Thymus (tissue), 14 donors: ENCODE measurements at places on chromosomes 16 and 17. TPM values are rescaled to one million over a fixed set of nuclear protein-coding genes. Genes with fewer than 3 reads are reported as not detected.

Gene SLC16A13
- 0.42 TPM for total RNA-seq

Gene ARMC5
- total RNA-seq = 8.2 TPM

Gene SCNN1G
- 0.61 TPM for total RNA-seq

Gene GLYR1
- 36.4 TPM for total RNA-seq

Gene TAOK2
- total RNA-seq = 18.5 TPM

Gene GNG13
- total RNA-seq = not detected

Gene KRT40
- 0.09 TPM for total RNA-seq

Gene TPSB2
- total RNA-seq = 0.71 TPM

DNA sequence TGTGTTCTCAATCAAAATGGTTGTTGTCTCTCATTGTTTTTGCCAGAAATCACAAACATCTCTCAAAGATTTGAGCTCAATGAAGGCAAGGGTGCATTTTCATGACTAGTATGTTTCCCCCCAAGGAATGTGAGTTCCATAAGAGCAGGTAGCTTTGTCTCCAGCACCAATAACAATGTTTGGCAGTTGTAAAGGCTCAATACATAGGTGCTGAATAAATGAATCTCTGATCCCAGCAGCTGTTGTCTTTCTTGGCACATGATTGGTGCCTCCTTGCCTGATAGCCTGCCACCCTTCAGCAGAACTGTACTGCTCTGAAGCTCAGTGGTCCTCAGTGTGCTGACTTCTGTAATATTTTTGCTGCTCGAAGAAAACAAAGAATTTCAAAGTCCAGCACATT, 103.1 kb upstream of the CDH11 start:
- H3K4me3 ChIP-seq = no peak overlapping the region
- no peaks in the 10 kb centered on the region for H3K27me3 ChIP-seq
- DNase-seq = no peak
- no peak overlapping the region for H3K27ac ChIP-seq

GRCh38 chr17:43952351-43952723, 1.4 kb downstream of the PYY start:
- no peak overlapping the region for H3K4me3 ChIP-seq
- DNase-seq = no peak
- H3K27me3 ChIP-seq = peaks cover 74% of the 10 kb centered on the region
- H3K27ac ChIP-seq = no peak overlapping the region
- no peaks in the 10 kb centered on the region for H3K36me3 ChIP-seq

- peaks cover 13% of the 10 kb centered on the region for H3K27me3 ChIP-seq
- no peak overlapping the region for H3K4me3 ChIP-seq
- H3K27ac ChIP-seq = no peak overlapping the region
- H3K36me3 ChIP-seq = no peaks in the 10 kb centered on the region
- peaks cover 14% of the 10 kb centered on the region for H3K4me1 ChIP-seq
Observed at GRCh38 chr17:80029258-80029974, 6.3 kb downstream of the TBC1D16 start.

GRCh38 chr16:29806099-29806579, at the start of gene MAZ:
Gene MAZ (plus strand): TSS chr16:29806529. CDS start chr16:29806702, 173 bp downstream.
- peaks cover 75% of the 10 kb centered on the region for H3K36me3 ChIP-seq
- no peak for DNase-seq
- peak within 1 kb of the TSS; percentile 80 for H3K4me3 ChIP-seq

- H3K27me3 ChIP-seq = peaks cover 15% of the 10 kb centered on the region
- no peak for DNase-seq
- H3K4me3 ChIP-seq = peak overlapping the region; percentile 97
- H3K4me1 ChIP-seq = peaks cover 20% of the 10 kb centered on the region
Observed at GRCh38 chr17:42743595-42744282, 1.1 kb downstream of the EZH1 start.

- peak overlapping the region; percentile 98 for H3K27ac ChIP-seq
- H3K4me1 ChIP-seq = peaks cover 80% of the 10 kb centered on the region
Observed at GRCh38 chr16:89122322-89122851, 28.7 kb downstream of the ACSF3 start.

GRCh38 chr16:50573279-50573678, 25.1 kb downstream of the NKD1 start:
- no peak overlapping the region for H3K27ac ChIP-seq
- H3K4me1 ChIP-seq = no peaks in the 10 kb centered on the region
- DNase-seq = no peak
- H3K27me3 ChIP-seq = no peaks in the 10 kb centered on the region

GRCh38 chr16:82042144-82042543, 7.1 kb downstream of the HSD17B2 start:
- no peak overlapping the region for H3K4me3 ChIP-seq
- no peaks in the 10 kb centered on the region for H3K36me3 ChIP-seq
- H3K27ac ChIP-seq = no peak overlapping the region
- no peaks in the 10 kb centered on the region for H3K4me1 ChIP-seq

DNA sequence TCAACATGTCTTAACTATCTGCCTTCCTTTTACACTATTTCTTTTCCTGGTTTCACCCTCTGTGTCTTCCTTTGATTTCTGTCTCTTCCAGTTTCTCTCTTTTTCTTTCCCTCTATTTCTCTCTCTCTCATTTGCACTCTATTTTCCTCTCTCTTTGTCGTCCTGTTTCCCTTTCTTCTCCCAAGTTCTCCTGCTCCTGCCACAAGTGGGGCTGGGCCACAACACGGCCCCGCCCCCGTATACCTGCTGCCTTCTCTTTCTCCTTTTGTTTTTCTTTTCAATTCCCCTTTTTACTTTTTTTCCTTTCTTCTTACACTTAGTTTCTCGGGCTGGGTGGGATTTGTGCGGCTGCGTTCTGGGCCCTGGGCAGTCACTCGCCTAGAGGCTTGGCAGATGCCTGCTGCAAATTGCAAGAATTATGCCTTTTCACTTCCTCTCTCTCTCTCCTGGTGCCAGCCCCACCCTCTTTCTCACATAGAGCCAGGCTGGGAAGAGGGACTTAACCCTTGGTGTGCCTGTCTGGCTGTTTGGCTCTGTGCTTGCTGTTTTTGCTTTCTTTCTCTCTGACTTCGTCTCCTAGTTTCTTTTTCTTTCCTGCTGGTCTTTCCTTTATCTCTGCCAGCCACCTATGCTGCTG, 2139.4 kb downstream of the TP53TG3F start:
- H3K27ac ChIP-seq = no peak overlapping the region
- no peaks in the 10 kb centered on the region for H3K36me3 ChIP-seq
- H3K4me3 ChIP-seq = no peak overlapping the region
- DNase-seq = no peak

- DNase-seq = peak; percentile 84
- no peaks in the 10 kb centered on the region for H3K27me3 ChIP-seq
- peak overlapping the region; percentile 95 for H3K27ac ChIP-seq
- peak overlapping the region; percentile 87 for H3K4me3 ChIP-seq
Observed at GRCh38 chr17:7887038-7887481, 1.5 kb upstream of the CHD3 start.

GRCh38 chr16:89687092-89687940, 827 bp downstream of the CDK10 start:
- DNase-seq = no peak
- H3K36me3 ChIP-seq = peaks cover 25% of the 10 kb centered on the region
- H3K27me3 ChIP-seq = no peaks in the 10 kb centered on the region

DNA sequence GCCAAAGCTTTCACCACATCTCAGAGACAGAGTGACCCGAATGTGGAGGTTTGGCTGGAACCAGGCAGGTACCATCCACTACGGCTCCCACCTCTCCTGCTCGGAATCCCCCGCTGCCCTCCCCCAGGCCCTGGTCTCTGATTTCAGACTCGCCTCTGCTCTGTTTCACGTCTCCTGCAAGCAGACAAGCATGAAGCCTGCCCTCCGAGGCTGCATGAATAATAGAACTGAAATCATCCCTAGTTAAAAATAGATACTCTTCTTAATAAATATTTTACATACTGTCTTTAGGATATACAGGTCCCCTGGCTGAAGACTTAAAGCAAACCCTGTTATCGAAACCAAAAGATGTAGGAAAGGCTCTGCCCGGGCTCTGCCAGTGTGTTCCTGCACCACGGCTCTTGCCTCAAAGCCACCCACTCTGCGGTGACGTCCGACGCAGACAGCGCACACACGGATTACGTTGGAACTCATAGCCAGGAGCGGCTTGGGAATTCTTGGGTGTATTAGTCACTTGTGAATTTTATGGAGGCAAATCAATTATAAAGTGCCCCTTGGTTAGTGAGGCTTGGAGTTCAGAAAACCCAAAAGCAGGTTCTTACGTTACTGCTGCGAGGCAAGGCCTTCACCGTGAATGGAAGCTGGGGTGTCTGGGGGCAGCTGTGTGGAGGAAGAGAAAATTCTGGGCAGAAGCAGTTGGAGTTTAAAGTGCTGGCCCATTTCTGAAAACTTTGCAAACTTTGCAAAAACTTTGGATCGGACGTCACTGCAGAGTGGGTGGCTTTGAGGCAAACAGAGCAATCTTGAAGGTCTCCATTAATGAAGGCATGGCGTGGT, 25.6 kb upstream of the NPTX1 start:
- H3K4me3 ChIP-seq = no peak overlapping the region
- H3K4me1 ChIP-seq = no peaks in the 10 kb centered on the region
- H3K27me3 ChIP-seq = peaks cover 62% of the 10 kb centered on the region
- no peak for DNase-seq

- DNase-seq = peak; percentile 80
- H3K27ac ChIP-seq = no peak overlapping the region
- peaks cover 79% of the 10 kb centered on the region for H3K4me1 ChIP-seq
- H3K36me3 ChIP-seq = no peaks in the 10 kb centered on the region
- H3K4me3 ChIP-seq = no peak overlapping the region
Observed at GRCh38 chr16:84511180-84511800, 6.8 kb upstream of the MEAK7 start.

DNA sequence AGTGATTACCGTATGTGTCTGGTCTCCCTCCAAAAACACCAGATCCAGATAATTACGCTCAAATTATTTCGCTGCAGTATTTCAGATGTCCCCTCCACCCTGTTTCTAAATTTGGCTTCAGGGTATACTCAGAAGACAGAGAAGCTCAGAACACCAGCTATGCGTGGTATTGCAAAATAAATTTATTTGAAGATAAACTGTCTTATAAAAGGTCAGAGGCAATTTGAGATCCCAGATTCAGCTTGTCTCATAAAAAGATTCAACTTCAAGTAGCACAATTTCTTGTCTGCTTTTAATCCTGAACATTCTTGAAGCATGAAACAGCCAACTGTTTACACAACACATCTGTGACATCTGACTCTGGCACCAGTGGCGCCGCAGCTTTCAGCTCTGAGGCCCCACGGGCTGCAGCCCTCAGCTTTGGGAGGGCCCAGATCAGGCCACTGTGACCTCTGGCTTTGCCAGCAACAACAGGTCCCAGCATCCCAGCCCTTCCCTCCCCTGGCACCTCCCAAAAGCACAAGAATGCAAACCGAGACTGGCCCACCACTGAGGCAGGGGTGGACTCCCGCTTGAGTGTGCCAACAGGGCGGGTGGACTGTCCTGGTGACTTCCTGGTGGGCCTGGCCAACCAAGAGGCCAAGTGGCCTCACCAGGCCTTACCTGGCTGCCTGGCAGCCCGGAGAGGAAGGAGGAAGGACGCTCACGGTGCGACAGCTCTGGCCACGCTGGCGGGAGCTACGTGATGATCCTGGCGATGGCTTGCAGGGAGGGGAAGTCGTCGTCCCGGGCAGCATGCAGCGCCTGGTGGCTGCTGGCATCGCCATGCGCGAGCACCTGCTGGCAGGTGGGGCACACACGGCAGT, 8.0 kb downstream of the SYNGR3 start:
- no peak overlapping the region for H3K4me3 ChIP-seq
- DNase-seq = no peak
- H3K27me3 ChIP-seq = no peaks in the 10 kb centered on the region
- peaks cover 53% of the 10 kb centered on the region for H3K36me3 ChIP-seq
- H3K27ac ChIP-seq = no peak overlapping the region
- no peaks in the 10 kb centered on the region for H3K4me1 ChIP-seq

DNA sequence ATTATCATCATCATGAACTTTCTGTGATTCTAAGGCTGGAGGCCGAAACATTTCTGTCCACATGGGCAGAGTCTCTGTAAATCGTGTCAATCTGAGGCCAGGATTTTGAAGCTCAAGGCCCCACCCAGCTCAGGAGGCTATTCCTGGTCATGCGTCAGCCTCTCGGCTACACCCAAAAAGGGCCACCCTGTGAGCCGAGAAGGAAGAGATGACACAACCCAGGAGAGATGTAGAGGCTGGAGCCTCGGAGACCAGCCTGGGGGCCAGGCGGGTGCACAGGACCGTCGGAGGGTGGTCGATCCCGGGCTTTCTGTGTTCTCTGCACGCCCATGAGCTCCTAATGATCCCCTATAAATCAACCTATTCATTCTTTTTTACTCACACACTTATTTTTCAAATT, 1.1 kb upstream of the CACNG1 start:
- H3K27me3 ChIP-seq = no peaks in the 10 kb centered on the region
- H3K4me3 ChIP-seq = no peak overlapping the region
- no peaks in the 10 kb centered on the region for H3K4me1 ChIP-seq
- DNase-seq = no peak
- no peaks in the 10 kb centered on the region for H3K36me3 ChIP-seq

DNA sequence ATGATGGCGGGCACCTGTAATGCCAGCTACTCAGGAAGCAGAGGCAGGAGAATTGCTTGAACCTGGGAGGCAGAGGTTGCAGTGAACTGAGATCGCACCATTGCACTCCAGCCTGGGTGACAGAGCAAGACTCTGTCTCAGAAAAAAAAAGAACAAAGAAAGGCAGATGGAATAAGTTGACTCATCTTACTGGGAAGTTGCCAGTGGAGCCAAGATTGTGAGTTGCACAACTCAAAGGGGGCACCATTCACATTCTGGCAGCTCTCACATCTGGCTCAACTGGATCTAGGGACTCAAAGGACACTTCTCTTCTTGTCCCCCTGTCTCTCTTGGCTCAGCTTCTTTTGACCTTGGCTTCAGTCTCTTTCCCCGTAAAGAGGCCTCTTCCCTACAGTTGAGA, 53.7 kb upstream of the ETV4 start:
- no peak overlapping the region for H3K4me3 ChIP-seq
- no peaks in the 10 kb centered on the region for H3K4me1 ChIP-seq
- H3K36me3 ChIP-seq = no peaks in the 10 kb centered on the region
- H3K27ac ChIP-seq = no peak overlapping the region
- H3K27me3 ChIP-seq = no peaks in the 10 kb centered on the region

DNA sequence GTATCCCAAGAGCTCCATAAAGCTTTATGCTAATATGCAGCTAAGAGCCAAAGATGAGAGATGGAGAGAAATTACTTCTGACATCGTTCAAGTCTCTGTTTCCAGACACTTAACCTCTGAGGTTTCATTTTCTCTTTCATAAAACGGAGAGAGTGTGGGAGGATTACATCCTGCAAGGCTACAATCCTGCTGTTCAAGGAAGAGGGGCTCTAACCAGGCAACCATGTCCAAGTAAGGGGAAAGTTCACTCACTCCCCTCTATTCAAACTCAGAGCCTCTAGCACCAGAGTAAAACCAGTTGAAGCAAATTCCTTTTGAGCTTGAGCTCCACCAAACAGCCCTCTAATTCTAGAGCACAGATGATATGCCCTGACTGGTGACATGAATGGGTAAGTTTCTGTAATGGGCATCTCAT, 397.4 kb downstream of the NPIPA8 start:
- no peak overlapping the region for H3K27ac ChIP-seq
- no peak overlapping the region for H3K4me3 ChIP-seq
- no peaks in the 10 kb centered on the region for H3K4me1 ChIP-seq
- H3K36me3 ChIP-seq = no peaks in the 10 kb centered on the region

GRCh38 chr16:61555718-61556441, 480.4 kb downstream of the CDH8 start:
- no peaks in the 10 kb centered on the region for H3K4me1 ChIP-seq
- no peak for DNase-seq
- no peak overlapping the region for H3K4me3 ChIP-seq
- no peaks in the 10 kb centered on the region for H3K36me3 ChIP-seq
- no peaks in the 10 kb centered on the region for H3K27me3 ChIP-seq
